ENCODE measurements at places on chromosomes 3 and 15.

GRCh38 chr3:105933871-105934270, 65.1 kb upstream of the CBLB start:
- no peak for DNase-seq

- DNase-seq = no peak
Measured at GRCh38 chr3:113255854-113256615, 44.7 kb downstream of the BOC start.

DNA sequence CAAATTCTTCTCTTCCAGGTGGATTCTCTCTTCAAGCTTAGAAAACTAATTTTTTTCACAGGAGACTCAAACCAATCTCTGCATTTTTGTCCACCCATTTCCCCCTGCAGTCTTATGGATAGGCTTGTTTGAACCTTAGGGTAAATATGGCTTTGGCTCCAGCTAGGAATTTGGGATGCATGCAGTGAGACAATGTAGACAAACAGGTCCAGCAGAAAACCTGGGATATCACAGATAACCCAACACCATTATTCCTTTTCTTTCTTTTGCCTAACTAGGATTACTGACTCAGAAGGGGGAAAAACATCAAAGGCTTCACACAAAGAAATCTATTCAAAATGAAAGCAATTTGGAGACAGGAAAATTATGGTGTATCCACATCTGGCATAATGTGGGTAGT, 11.2 kb upstream of the SEMA5B start:
- DNase-seq = no peak

- no peak for DNase-seq
Measured at GRCh38 chr3:156211583-156211982, 91.2 kb downstream of the KCNAB1 start.

DNA sequence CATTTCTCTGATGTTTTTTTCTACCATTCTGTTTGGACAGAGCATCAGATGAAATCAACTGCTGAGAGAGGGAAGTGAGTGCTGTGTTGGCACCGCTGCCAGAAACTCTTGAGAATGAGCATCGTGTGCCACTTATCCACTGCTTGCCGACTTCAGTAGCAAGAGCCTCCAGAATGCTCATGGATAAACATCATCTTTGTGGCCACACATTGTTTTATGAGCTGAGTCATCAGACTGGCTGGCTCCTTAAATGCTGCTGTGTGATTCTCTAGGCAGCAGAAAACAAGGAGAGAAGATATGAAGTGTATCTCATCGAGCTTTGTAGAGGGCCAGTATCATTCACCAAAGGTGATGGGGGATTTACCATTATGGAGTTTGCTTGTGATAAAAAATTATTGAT, 3.4 kb upstream of the DOCK3 start:
- peak; percentile 56 for DNase-seq

DNA sequence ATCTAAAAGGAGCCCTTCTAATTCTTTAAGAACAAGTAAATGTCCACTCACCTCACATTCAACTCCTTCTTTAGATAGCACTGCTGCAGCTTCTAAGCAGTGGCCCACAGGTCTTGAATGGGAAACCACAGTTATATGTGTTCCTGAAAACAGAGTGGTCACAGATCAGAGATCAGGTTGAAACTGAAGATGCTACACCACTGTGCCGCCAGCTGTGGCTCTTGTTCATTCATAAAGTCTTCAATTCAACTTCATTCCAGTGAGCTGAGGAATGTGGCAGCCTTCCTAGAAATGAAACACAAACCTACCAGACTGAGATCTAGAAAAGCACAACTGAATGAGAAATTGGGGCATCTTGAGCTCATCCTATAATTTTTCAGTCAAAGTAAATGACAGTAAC, 4.0 kb downstream of the PDHB start:
- no peak for DNase-seq

- no peak for DNase-seq
Measured at GRCh38 chr3:155173771-155174170, 93.7 kb downstream of the MME start.

DNA sequence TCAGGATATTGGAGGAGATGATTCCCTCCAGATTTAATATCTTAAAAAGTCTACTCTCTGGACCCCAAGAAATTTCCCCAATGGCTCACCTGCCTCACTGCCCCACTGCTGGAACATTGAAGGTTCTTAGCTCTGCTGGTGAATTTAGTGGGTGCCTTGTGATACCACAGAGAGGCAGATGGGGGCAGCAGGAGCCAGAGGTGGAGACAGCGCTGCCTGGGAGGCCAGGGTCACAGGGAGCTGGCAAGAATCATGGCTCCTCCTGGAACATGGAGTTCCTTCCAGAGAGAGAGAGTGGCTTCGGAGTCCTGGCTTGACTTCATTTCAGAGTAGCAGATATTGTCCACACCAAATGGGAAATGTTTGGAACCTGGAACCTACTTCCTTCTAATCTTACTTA, 263.5 kb upstream of the CFAP20DC start:
- no peak for DNase-seq

DNA sequence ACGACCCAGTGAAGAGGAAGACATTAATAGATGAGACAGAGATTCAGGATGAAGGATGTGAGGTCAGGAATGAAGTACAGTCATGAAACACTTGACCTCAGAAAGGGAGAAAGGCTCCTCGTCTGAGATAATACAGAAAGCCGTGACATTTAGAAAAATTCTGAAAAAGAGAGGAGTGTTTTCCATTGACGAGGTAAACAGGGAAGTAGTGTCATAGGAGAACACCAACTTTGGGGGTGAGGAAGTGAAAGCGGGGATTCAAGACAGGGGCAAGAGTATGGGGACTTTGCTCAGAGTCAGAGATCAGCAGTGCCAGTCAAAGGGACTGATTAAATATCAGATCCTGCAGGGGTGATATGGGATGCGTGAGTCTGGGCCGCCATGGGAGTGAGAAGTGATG, 160.9 kb downstream of the PLCL2 start:
- DNase-seq = no peak

DNA sequence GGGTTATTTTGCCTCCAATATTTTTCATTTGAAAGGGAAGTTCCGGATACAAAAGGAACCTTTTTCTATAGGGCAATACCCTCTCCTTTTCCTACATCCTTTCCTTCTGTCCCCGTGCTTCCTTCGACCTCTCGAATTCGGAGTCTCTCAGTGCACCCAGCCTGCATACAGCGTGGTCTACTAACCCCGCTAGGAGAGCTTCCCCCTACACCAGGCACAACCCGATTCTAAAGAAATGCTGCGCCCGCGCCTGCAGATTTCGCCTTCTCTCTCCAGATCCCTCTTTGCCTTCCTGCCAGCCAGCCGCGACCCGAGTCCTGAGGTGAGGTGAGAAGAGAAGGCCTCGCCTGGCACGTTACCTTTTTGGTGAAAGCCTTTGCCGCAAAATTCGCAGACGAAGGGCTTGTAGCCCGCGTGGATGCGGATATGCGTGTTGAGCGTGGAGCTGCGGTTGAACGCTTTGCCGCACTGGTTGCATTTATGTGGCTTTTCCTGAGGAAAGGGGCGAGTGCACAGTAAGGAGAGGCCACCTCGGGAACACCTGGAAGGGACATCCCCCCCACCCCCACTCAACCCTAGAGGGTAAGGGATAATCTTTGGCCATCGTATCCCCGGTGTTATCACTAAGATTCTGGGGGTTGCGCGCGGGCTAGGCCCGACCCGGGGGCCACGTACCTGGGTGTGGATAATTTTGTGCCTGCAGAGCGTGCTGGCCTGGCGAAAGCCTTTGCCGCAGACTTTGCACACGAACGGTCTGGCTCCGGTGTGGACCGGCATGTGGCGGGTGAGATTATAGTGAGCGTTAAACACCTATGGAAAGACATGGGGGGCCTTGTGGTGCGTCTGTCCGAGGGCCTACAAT, 2.3 kb downstream of the FEZF2 start:
- DNase-seq = no peak

GRCh38 chr3:192444096-192444790, 283.1 kb downstream of the FGF12 start:
- peak; percentile 12 for DNase-seq

GRCh38 chr3:170555329-170555728, 30.5 kb downstream of the SLC7A14 start:
- DNase-seq = no peak

GRCh38 chr3:24428481-24428880, 66.2 kb downstream of the THRB start:
- no peak for DNase-seq

DNA sequence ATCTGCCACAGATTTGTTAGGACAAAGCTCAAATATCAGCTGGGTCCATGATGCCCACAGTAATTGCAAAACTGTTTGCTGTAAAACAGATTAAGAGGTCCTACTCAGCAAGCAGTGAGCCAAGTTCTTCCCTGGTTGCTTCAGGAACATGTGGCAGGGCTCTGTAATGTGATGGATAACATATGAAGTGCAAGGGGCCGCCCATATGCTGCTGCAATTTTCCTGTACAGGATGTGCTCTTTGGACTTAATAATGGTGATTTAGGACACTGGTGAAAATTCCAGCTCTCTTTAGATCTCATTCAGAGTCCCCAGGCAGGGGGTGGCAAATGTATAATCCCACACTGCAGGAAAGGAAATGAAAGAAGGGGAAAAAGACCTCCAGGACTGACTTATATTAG, 289.4 kb downstream of the LSAMP start:
- DNase-seq = no peak

GRCh38 chr15:72915843-72916242, 132.3 kb upstream of the ADPGK start:
- DNase-seq = no peak

GRCh38 chr15:76941636-76942035, 10.1 kb downstream of the RCN2 start:
- no peak for DNase-seq

GRCh38 chr15:62940093-62940754, 102.3 kb upstream of the TPM1 start:
- no peak for DNase-seq

GRCh38 chr15:78408355-78408640, 29.7 kb upstream of the IREB2 start:
- DNase-seq = peak; percentile 49

GRCh38 chr3:66411474-66411873, 89.3 kb downstream of the LRIG1 start:
- DNase-seq = no peak

- DNase-seq = no peak
Measured at GRCh38 chr15:59105854-59106253, 908 bp downstream of the CCNB2 start.

- no peak for DNase-seq
Measured at GRCh38 chr3:58539626-58540025, 2.6 kb upstream of the ACOX2 start.

DNA sequence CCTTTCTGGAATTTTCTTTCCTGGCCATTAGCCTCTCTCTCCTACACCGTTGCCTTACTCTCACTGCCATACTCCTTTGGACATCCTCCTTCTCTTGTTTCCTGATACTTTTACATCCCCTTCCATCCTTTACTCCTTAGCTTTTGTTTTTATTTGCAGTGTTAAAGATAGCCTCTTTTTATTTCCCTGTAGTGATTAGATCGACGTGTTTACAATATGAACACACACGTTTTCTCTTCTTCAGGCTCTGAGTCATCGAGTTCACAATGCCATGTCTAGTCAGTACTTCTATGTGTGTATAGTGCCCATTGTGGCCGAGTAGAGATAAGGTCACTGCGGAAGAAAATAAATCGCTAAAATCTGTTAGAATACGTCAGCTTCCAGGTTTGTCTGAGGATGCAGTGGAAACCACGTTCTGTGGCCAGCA, 208.5 kb downstream of the LPP start:
- peak; percentile 66 for DNase-seq

GRCh38 chr3:175199961-175200360, 340.8 kb downstream of the NAALADL2 start:
- DNase-seq = no peak

DNA sequence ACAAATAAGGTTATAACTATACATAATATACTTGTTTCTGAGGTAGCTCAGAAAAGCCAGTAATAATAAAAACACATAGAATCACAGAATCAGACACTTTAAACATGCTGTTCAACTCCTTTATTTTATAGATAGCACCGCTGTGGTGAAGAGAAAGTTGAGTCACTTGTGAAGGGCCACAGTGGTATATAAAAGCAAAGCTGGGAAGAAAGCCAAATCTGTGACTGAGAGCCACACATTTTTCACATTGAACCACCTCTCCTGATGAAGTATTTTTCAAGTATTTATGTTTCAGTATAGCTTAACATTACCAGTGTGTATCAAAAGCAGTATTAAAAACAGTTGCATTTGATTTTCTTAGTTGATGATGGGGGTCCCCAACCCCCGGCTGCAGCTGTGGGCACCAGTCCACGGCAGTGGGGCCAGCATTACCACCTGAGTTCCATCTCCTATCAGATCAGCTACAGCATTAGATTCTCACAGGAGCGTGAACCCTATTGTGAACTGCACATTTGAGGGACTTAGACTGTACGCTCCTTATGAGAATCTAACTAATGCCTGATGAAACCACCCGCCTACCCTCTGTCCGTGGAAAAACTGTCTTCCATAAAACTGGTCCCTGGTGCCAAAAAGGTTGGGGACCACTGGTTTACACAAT, 46.2 kb downstream of the TBL1XR1 start:
- peak; percentile 69 for DNase-seq

- DNase-seq = no peak
Measured at GRCh38 chr3:55516392-55517030, 29.4 kb upstream of the WNT5A start.

DNA sequence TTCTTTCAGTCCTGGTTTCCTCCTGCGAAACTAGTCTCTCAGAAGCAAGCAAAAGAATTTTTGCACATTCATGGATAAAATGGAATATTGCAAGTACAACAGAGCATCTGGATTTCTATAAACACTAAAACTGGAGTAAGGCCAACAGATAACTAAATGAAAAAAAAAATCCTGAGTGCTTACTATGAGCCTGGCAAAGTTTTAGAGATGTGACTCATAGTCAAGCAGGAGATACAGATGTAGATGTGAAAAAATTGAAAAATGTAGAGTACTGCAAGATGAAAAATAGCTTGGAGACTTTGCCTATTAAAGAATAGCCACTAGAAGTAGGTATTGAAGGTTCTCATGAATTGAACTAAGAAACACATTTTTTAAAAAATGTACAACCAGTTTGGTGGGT, 397.4 kb downstream of the OTOL1 start:
- DNase-seq = peak; percentile 39

DNA sequence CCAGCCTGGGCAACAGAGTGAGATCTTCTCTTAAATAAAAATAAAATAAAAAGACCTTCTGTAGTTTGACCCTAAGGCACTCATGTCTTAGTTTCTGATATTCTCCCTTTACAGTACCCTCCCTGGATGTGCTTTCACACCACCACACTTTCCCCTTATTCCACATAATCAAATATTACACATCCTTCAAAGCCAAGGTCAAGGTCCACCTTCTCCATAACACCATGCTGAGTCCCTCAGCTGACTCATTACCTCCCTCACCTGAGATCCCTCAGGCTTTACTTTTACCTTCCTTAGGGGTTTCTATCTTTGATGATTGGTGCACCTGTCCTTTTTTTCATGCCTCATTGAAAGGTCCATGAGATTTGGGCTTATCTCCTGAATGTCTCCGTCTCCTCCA, 25.5 kb upstream of the MNS1 start:
- DNase-seq = no peak
